ENCODE measurements at places on chromosomes 5 and 9.
A peak's percentile ranks its signal among the peaks of the same experiment; 100 is the strongest.

DNA sequence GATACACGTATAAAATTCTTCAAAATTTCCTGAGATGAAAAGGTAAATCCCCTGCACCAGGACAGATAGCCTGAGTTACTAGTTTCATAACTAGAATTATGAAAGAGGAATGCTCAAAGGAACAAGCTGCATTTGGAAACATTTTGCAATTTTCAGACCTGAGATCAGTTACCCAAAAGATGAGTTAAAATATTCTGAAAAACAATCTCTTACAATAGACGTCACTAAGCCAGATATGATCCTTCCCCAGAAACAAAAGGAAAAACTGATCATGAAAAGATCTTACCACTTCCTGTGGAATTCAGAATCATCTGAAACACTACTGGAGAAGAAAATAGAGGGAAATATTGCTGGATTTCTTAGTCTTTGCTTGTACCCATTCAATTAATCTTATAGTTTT, 204.7 kb downstream of the ARRDC3 start:
- no peak for DNase-seq

GRCh38 chr9:81717061-81717746, 27.9 kb upstream of the TLE1 start:
- no peak for DNase-seq

DNA sequence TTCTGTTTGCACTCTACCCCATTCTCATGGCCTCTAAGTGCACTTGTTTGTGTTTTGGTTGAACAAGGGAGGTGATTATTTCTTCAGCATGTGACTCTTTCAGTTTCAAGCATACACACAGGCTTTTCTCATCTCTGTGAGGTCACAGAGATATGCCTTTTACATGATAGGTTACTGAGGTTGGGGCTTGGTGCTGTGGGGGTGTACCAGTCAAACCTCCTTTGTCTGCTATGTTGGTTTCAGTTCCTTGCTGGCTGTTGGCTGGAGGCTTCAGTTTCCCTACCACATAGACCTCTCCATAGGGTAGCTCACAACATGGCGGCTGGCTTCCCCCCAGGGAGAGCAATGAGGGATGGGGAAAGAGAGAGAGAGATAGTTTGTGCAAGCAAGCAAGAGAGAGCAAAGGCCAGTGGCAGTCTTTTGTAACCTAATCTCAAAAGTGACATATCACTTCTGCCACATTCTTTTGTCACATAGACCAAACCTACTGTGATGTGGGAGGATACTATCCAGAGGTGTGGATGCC, 96.7 kb upstream of the SEMA6A start:
- DNase-seq: no peak

DNA sequence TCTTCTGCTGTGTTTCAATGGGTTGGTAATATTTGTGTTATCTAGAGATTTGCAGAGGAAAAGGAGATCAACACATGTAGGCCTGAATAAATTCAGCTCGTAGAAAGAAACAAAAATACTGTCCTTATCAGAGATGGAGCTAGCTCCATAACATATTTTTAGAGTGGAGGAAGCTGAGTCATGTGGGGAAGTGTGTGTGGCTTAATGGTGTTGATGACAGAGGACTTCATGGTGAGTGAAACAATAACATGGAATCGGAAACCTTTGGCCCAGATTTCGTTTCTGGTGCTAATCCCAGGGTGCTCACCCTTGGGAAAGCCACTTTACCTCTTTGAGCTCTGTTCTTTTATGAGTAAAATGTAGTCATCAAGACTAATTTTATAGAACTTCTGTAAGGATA, 825.0 kb downstream of the TLR4 start:
- DNase-seq: no peak

- DNase-seq: no peak
These were observed 8.1 kb upstream of the ZBTB43 start for GRCh38 chr9:126796758-126797157.

- DNase-seq: no peak
These were observed 73.1 kb upstream of the GAS1 start for GRCh38 chr9:87020169-87020950.

- DNase-seq: no peak
These were observed 30.7 kb downstream of the MSX2 start for GRCh38 chr5:174755106-174755505.

GRCh38 chr9:78103971-78104433, 72.4 kb upstream of the GNAQ start:
- DNase-seq: no peak

- peak; percentile 16 for DNase-seq
These were observed 147.1 kb downstream of the ZNF608 start for GRCh38 chr5:124599028-124599973.

- no peak for DNase-seq
These were observed 38.1 kb upstream of the PRUNE2 start for GRCh38 chr9:76944011-76944410.

DNA sequence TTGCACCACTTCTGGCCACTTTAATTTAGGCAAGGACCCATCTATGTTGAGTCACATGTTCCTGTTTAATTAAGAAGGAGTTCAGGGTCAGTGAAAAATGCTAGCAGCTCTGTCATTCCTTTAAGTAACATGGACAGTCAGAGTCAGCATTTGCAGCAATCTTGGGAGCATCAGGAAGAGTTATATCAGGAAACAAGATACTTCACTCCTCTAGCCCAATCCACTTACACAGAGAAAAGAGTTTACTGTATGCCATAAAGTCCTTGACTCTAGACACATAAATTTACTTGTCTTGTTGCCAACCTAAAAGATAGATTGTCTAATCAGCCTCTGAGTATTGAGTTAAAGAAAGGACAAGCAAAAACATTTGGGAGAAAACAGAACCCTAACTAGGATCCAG, 266.7 kb downstream of the PJA2 start:
- DNase-seq: no peak

DNA sequence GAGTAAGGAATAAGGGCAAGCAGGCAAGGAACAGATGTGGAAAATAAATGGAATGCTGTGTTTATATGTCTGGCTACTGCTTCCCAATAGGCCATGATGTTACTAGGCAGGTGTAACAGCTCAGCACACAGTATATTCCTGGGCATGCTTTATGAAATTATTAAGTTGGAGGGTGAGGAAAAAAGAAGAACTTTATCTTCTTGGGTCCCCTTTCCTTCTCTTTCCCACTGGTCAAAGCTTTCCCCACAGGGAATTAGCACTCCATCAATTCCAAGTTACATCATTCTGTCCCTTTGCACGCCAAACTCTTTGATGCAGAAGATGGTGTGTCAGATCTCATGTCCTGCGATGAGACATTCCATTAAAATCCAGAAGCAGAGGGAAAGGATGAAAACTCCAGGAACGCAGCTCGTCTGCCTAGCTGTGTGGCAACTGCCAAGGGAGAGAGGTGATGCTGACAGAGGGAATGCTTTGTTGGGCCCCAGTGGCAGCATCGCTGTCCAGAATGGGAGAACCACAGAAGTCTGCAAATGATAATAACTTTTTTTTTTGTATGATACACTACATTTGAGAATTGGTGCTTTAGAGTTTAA, 447.3 kb upstream of the ARRDC3 start:
- DNase-seq: no peak

GRCh38 chr5:131973089-131973712, 27.7 kb upstream of the MEIKIN start:
- DNase-seq: no peak

GRCh38 chr5:106093134-106093533, 1577.6 kb downstream of the EFNA5 start:
- no peak for DNase-seq

- DNase-seq: no peak
These were observed 33.4 kb downstream of the PRRC1 start for GRCh38 chr5:127550652-127551409.

DNA sequence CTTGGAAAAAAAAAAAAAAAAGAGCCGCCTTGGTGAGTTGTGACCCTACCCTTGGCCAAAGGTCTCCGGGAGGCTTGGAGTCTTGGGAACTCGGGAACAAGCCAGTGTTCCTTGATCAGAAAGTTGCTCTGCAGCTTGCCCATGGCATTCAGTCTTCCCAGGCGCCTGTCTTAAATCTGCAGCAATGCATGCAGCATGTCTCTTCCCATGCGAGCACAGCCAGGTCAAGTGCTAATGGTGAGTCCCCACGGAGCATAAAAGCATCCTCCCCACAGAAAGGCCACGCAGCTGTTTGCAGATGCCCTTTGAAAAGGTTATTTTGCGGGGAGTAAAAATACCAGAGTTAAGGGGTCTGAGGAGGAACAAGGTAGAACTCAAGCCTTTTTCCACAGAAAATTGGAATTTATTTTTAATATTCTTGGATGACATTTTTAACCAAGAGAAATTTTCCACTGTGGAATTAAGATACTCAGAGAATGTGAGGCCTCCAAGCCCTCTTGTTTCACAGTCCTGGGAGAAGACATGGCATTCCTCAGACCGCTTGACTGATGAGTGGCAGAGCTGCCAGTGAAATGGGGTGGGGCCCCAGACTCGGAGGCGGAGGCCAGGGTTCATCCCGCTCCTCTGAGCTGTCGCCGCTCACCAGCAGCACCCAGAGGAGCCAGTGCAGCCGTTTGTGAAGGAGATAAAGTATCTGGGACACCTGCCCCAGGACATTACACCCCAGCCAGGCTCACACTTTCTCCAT, 81.6 kb downstream of the CYFIP2 start:
- DNase-seq: no peak

DNA sequence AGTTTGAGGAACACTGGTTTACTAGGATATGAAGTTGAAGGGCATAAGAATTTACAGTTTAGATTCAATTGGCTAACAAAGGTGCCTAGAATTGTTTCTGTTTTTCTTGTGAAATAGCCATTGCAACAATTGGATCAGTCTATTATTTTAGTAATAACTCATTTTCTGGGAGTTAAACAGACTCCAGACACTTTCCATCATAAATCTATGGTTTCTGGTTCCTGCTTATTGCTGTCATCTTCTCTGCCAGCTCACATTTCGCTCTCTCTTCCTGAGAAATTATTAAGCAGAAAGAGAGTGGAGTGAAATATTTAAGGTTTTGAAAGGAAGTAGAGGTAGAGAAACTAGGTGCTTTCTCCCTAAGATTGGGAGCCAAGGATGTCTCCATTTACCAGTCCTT, 165.1 kb upstream of the PRR16 start:
- no peak for DNase-seq

- no peak for DNase-seq
These were observed 38.9 kb downstream of the LYRM7 start for GRCh38 chr5:131209506-131210150.

- DNase-seq: no peak
These were observed 1333.9 kb upstream of the DMAC1 start for GRCh38 chr9:9133526-9133925.

DNA sequence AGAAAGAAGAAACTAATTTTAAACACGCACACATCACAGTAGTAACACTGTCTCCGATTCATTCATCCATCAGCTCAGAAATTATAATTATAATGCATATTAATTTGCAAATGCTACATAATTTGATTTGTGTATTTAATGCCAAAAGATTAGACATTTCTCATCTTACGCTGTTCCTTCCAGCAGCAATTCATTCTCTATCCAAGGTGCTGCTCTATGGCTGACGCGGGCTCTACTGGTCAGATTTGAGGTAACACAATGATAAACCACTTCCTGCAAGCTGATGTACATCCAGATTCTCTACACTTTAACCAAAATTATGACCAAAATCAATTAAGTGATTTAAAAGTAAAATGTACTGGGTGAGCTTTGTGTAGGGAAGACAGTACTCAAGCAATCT, 77.9 kb upstream of the ICE1 start:
- DNase-seq: no peak

DNA sequence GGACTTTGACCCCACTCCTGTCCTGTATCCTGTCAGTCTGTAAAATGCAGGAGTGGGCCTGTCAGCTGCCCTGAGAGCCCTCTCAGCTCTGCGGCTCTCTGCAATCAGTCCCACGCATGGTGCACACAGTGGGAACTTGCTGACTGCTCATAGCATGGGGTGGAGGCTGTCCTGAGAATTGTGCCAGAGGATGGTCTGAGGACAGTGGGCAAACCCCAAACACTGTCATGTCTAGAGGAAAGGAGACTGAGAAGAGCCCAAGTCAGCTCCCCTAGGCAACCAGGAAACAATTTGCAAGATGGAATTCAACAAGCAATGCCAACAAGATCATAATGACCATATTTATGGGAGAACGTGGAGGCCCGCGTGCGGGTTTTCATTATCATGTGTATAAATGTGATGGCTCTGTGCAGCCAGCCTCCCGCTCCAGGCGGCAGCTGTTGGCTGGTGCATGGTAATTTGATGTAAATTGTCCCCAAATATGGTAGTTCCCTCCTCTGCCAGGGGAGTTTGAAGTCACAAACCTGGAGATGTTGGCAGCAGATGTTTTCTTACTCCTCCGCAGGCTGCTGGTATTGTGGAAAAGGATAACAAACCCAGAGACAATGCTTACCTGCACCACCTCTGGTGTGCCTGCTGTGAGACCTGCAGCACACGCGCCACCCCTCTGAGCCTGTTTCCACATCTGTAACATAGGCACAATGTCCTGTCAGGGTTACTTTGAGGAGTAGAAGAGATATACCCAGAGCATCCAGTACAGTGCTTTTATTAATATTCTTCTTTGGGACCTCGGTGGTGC, 39.8 kb upstream of the ALDH1B1 start:
- no peak for DNase-seq

- DNase-seq: no peak
These were observed 205.5 kb downstream of the FGF10 start for GRCh38 chr5:44183753-44184152.

- no peak for DNase-seq
These were observed 174.4 kb downstream of the EBF1 start for GRCh38 chr5:158925314-158925713.

- DNase-seq: no peak
These were observed 84.7 kb downstream of the GOLPH3 start for GRCh38 chr5:32089146-32090000.

DNA sequence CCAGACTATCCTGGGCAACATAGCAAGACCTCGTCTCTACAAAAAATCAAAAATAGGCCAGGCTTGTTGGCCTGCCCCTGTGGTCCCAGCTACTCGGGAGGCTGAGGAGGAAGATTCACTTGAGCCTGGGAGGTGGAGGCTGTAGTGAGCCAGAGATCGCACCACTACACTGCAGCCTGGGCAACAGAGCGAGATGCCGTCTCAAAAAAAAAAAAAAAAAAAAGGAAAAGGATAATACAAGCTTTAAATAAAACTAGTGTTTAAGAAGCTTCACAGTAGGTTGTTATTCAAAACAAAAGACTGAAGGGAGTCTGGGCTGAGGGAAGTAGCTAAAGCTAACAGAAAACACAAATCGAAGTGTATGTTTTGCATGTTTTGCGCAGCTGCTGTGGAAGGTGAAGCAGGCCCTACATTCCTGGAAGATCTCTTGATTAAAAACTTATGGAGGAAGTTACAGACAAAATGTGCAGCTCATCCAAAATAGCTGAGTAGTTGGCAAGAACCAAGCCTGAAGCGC, 581 bp upstream of the C9orf40 start:
- no peak for DNase-seq

GRCh38 chr5:3340471-3340870, 255.2 kb upstream of the IRX1 start:
- no peak for DNase-seq

Data from NCI-H1930 (cell line).